ENCODE measurements at places on chromosomes 12 and 14.

GRCh38 chr14:50363714-50364111 is 33.0 kb downstream of the CDKL1 start:
- peaks cover 45% of the 10 kb centered on the region for H3K4me1 ChIP-seq
- H3K36me3 ChIP-seq = peaks cover 26% of the 10 kb centered on the region
- no peaks in the 10 kb centered on the region for H3K27me3 ChIP-seq
- peak; percentile 79 for DNase-seq
- peak overlapping the region; percentile 95 for H3K27ac ChIP-seq

- no peaks in the 10 kb centered on the region for H3K27me3 ChIP-seq
- H3K27ac ChIP-seq = no peak overlapping the region
- no peak overlapping the region for H3K4me3 ChIP-seq
- H3K4me1 ChIP-seq = no peaks in the 10 kb centered on the region
- DNase-seq = no peak
- H3K36me3 ChIP-seq = no peaks in the 10 kb centered on the region
These were observed 699.7 kb upstream of the TBX3 start for GRCh38 chr12:115383668-115384067.

DNA sequence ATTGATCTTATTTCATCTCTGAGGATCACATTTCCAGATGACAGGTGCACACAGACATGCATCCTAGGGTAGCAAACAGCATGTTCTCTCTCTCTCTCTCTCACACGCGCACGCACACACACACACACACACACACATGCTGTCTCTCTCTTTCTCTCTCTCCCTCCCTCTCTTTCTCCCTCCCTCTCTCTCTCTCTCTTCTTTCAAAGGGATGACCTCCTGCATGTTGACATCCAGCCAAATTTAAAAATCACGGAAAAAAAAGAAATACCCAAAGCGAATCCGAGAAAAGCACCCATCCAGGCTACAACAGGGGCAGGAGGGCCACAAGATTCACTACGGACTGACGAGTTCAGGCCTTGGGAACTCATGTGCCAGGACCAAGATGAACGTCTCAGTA is 2.3 kb downstream of the KSR2 start:
- no peak for DNase-seq
- no peak overlapping the region for H3K27ac ChIP-seq
- H3K27me3 ChIP-seq = peaks cover 58% of the 10 kb centered on the region
- H3K4me3 ChIP-seq = no peak overlapping the region
- peaks cover 6% of the 10 kb centered on the region for H3K4me1 ChIP-seq

- peaks cover 21% of the 10 kb centered on the region for H3K4me1 ChIP-seq
- H3K27ac ChIP-seq = no peak overlapping the region
- no peaks in the 10 kb centered on the region for H3K36me3 ChIP-seq
- DNase-seq = no peak
These were observed 442 bp downstream of the FLVCR2 start for GRCh38 chr14:75578786-75579337.

- no peaks in the 10 kb centered on the region for H3K27me3 ChIP-seq
- peaks cover 52% of the 10 kb centered on the region for H3K36me3 ChIP-seq
- no peak overlapping the region for H3K4me3 ChIP-seq
- DNase-seq = no peak
These were observed 8.4 kb upstream of the EID3 start for GRCh38 chr12:104294927-104295668.

GRCh38 chr12:124336742-124337520 is 42.0 kb downstream of the RFLNA start:
- H3K4me3 ChIP-seq = no peak overlapping the region
- no peaks in the 10 kb centered on the region for H3K27me3 ChIP-seq
- H3K36me3 ChIP-seq = peaks cover 25% of the 10 kb centered on the region

- H3K27me3 ChIP-seq = peaks cover 21% of the 10 kb centered on the region
- no peak overlapping the region for H3K27ac ChIP-seq
- no peak for DNase-seq
- no peak overlapping the region for H3K4me3 ChIP-seq
- peaks cover 28% of the 10 kb centered on the region for H3K4me1 ChIP-seq
- peaks cover 8% of the 10 kb centered on the region for H3K36me3 ChIP-seq
These were observed 183.1 kb downstream of the CAND1 start for GRCh38 chr12:67452119-67452805.

- H3K36me3 ChIP-seq = no peaks in the 10 kb centered on the region
- peaks cover 14% of the 10 kb centered on the region for H3K27me3 ChIP-seq
- H3K4me1 ChIP-seq = no peaks in the 10 kb centered on the region
- no peak overlapping the region for H3K4me3 ChIP-seq
- no peak overlapping the region for H3K27ac ChIP-seq
These were observed 93.2 kb upstream of the C14orf180 start for GRCh38 chr14:104486222-104486923.

GRCh38 chr12:4857472-4858291 is 52.0 kb upstream of the KCNA1 start:
- no peaks in the 10 kb centered on the region for H3K36me3 ChIP-seq
- no peak overlapping the region for H3K27ac ChIP-seq
- DNase-seq = peak; percentile 81
- H3K4me3 ChIP-seq = peak overlapping the region; percentile 34
- H3K27me3 ChIP-seq = peaks cover 28% of the 10 kb centered on the region
- peaks cover 20% of the 10 kb centered on the region for H3K4me1 ChIP-seq
